ENCODE measurements at places on chromosomes 16 and 17.

DNA sequence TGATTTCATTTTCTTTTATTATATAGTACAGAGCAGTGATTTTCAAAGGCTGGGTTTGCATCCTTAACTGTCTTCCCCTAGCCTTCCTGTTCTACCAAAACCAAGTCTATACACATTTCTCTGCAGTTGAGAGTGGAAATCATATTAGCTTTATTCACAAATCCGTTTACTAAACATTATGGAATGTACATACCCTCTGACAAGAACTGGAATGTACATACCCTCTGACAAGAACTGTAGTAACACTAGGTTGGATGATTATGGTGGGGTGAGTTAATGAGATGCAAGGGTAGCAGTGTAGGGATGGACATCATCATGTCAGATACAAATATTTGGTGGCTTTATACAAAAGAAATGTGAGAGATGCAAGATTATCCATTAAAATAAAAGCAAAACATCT is 154.8 kb downstream of the CYB561 start:
- DNase-seq = no peak

DNA sequence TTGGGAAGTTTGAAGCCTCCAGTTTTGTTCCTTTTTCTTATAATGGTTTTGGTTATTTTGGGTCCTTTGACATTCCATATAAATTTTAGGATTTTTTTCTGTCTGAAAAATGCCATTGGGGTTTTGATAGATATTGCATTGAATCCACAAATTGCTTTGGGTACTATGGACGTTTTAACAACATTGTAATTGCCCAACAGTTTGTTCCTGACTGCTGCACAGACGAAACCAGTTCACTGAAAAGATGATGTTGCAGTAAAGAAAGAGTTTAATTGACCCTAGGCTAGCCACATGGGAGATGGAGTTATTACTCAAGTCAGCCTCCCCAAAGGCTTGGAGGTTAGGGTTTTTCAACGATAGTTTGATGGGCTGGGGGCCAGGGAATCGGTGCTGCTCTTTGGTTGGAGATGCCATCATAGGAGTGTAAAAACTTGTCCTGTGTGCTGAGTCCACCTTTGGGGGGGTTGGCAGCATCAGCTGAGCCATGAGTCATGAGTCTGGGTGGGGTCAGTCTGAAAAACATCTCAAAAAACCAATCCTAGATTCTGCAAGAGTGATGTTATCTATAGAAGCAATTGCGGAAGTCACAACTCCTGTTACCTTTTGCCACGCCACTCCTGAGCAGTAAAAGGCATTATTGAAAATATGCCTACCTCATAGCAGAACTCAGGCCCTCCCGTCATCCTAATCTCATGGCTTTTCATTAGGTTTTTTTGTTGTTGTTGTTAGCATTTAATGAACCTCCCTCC is 2.7 kb upstream of the PRSS41 start:
- peak; percentile 50 for DNase-seq

DNA sequence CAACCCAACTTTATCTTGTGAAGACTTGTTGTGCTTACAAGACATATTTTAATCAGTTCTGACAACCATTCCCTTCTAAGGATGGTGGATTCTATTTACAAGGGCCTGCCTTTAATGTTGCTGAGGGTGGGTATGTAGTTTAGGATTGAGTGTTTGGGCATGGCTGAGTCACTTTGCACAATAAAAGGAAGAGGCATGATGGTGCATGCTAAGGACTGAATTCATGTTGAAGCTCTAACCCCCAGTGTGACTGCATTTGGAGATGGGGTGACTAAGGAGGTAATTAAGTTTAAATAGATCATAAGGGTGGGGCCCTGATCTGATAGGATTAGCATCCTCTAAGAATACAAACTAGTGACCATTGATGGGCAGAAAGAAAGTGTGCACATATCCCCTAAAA is 196.1 kb upstream of the HS3ST3A1 start:
- no peak for DNase-seq

- DNase-seq = no peak
Observed at GRCh38 chr17:7562208-7562605, 488 bp downstream of the SENP3 start.

GRCh38 chr17:6069539-6070429 is at the start of gene WSCD1:
TSS of gene WSCD1 (plus strand) at chr17:6070379. CDS start at chr17:6080659, 10,280 bp downstream.
- DNase-seq = no peak

DNA sequence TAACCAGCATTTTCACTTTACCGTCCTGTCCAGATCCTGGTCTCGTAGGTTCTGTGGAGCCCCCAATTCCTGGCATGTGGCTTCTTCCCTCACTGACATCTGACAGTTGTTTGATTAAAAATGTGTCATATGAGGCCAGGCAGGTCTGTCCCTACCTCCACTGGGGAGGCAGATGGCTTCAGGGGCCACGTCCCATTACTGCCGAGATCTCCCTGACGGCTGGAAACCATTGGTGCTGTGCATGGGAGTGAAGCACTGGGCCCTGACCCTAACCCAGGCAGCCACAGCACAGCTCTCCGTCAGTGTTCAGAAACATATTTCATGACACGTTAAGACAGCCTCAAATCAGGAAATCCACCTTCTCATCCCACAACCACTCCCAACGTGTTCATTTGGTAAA is 77.5 kb downstream of the GNAO1 start:
- no peak for DNase-seq

GRCh38 chr17:19273731-19274130 is 36.6 kb downstream of the EPN2 start:
- no peak for DNase-seq

- no peak for DNase-seq
Observed at GRCh38 chr17:63463771-63464170, 13.1 kb upstream of the ACE start.

DNA sequence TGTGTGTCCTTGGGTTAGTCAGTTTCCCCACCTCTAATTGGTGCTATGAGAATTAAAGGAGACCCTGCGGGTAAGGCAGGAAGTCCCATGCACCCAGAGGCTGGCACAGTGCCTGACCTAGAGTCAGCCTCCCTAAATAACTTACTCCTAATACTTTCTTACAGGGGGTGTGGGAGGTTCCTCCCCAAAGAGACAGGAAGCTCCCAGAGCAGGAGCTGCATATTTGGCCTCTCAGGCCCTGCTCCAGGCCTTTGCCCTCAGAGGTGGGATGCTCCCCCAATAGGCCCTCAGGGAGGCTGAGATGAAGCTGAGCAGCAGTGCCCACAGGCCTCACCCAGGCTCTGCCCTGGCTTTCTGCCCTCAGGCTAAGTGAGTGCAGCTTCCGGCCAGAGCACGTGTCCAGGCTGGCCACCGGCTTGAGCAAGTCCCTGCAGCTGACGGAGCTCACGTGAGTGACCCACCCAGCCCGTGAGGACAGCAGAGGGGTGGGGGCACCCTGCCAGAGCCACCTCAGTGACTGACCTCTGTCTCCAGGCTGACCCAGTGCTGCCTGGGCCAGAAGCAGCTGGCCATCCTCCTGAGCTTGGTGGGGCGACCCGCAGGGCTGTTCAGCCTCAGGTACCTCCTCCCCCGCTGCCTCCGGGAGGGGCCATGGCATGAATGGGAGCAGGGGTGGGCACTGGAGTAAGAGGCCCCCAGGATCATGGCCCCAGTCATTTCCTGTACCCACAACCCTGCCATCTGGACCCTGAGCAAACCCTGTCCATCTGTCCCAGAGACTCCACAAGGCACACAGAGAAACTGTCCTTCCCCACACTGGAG is 31.1 kb upstream of the CPNE2 start:
- DNase-seq = peak; percentile 59

- no peak for DNase-seq
Observed at GRCh38 chr16:14284371-14284770, 213.3 kb downstream of the MRTFB start.

- no peak for DNase-seq
Observed at GRCh38 chr17:71572343-71572742, 548.5 kb upstream of the SOX9 start.

DNA sequence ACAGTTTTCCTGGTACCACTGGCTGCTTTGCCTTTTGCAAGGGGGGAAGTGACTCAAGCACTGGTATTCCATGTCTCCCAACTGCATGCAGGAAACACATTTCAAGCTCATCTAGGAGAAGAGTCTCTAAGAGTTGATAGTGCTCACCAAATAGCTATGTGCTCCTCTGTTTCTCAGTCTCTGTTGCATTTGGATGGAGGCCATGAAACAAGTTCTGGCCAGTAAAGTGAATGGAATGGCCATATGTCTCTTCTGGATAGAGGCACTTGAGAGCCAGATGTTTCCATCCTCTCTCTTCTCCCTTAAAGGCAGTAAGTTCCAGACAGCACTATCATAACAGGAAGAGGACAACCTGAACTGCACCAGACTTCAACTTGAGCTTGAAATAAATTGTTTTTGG is 60.6 kb downstream of the C16orf82 start:
- DNase-seq = no peak

GRCh38 chr17:55054429-55054828 is 85.9 kb downstream of the STXBP4 start:
- DNase-seq = no peak

DNA sequence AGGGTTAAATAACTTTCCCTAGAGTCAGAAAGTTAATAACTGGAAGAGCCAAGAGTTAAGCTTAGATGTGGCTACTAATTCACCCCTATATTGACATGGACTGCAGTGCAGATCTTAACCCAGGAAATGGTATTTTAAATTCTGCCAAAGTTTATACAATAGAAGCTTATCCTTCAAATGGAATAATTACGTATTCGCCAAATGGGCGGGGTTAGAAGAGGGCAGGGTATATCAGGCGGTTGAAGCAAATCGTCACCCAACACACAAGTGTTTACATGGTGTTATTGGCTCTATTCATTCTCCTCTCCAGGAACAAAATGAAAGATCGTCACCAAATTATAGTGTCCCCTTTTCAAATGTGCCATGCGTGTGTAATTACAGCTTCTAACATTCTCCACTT is 182.7 kb downstream of the PRKCB start:
- no peak for DNase-seq

DNA sequence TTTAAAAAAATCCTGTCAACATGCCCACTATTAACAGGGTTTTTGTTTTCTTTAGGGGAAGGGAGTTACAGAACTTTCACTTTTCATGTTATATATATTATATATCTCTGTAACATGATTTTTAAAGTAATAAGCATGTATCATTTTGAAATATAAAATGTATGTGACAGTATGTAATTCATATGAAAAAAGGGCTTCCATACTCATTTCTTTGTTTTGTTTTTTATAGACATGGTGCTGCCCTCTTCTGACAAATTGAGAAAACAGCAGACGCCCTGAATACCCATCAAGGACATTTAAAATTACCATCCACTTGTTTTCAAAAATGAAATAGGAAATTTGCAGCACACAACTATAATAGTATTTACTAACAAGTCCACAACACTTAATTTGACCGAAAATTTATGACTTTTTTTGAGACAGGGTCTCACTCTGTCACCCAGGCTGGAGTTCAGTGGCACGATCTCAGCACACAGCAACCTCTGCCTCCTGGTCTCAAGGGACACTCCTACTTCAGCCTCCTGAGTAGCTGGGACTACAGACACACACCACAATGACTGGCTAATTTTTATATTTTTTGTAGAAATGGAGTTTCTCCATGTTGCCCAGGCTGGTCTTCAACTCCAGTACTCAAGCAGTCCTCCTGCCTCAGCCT is 30.4 kb downstream of the CFDP1 start:
- no peak for DNase-seq

DNA sequence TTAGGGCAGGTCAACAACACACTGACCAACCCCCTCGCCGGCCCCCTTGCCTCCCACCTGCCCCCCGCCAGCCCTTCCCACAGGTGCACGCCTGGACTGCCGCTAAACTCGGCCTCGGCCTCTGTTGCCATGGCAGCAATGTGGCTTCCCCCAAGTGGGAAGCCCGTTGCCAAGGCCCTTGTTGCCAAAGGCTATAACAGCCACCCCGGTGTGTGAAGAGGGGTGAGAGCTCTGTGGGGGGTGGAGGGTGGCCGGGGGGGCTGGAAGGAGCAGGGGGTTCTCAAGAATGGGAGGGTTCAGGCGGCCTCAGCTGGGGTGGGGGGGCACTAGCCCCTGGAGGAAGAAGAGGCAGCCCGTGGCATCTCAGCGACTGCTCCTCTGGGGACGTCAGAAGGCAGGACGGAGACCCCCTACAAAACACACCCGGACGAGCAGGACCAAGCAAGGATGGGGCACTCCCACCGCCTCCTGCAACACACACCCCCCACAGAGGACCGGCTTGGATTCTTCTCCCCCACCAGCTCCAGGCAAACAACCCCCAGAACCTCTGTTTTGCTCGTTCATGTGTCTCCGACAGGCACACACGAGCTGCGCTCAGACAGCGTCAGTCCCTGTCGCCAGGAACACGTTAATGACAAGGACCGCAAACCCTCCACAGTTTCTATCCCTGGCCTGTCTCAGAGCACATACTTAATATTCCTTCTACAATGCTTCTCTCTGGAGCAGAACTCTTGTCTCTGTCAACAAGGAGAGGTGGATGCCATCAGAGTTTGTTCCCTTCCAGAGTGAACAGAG is 55.7 kb downstream of the ABR start:
- no peak for DNase-seq

DNA sequence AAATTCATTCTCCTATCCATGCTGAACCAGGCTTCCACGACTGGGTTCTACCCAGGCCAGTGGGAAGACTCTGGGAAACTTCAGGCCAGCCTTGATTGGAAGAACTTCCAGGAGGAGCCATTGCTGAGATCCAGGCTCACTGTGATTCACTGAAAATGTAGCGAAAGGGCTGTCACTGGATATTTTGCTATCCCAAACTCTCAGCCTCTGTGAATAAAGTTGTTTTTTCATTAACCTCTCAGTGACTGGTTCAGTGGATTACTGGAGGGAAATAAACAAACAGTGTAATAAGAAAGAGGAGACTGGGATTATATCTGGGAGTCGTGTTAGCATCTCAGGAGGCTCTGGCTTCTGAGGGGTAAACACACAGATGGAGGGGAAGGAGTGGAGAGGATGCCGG is 3.1 kb downstream of the FOXL1 start:
- DNase-seq = no peak

DNA sequence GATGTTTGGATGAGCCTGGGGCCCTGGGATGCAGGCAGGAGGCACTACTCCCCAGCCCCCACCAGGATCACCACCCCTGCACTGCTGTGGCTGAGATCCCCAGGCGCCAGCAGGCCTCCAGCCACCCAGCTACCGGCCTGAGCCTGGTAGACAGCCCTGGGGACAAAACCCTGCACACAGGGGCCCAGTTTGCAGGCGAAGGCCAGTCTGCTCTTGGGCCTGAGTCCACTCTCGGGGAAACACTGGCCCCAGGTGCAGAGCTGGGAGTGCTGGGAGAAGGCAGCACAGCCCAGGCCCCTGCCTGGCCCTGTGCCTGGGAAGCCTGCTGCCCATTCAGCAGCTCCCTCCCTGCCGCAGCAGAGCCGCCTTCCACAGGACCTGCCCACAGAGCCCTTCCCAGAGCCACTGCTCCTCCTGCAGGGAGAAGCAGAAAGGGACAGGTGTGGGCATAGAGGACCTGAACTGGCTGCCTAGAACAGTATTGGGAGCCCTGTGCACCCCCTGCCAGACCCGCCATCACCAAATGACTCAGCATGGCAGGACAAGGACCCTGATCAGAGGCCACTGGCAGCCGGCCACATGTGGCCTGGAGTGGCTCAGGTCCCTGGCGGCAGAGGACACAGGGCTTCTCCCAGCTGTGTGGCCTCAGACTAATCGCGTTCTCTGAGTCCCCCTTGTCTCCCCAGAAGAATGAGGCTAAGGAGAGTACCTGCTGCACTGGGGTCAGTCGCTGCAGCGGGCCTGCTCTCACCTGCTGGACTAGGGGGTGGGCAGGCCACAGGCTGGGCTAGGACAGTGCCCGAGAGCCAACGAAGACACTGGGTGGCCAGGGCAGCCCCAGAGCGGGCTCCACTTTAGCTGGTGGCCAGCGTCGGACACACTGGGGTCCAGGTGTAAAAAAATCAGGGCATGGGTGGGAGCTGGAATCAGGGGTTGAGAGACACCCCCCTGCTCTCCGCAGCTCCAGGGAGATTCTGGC is 10.7 kb downstream of the MSRB1 start:
- DNase-seq = no peak

- DNase-seq = no peak
Observed at GRCh38 chr17:36949461-36949927, 740 bp downstream of the AATF start.

All from CD14-positive monocyte (primary cell).